Hepatocyte (in vitro differentiated cells): ENCODE measurements at places on chromosomes 3 and 15. TPM values are rescaled to one million over a fixed set of nuclear protein-coding genes. Genes with fewer than 3 reads are reported as not detected.

The DUOXA2 gene
- total RNA-seq, result 13.8 and 24.6 TPM in 2 replicates

The CEP19 gene
- total RNA-seq, result 3.2 and 3.8 TPM in 2 replicates

The FAM43A gene
- total RNA-seq, result 18.9 and 20.3 TPM in 2 replicates

DNA sequence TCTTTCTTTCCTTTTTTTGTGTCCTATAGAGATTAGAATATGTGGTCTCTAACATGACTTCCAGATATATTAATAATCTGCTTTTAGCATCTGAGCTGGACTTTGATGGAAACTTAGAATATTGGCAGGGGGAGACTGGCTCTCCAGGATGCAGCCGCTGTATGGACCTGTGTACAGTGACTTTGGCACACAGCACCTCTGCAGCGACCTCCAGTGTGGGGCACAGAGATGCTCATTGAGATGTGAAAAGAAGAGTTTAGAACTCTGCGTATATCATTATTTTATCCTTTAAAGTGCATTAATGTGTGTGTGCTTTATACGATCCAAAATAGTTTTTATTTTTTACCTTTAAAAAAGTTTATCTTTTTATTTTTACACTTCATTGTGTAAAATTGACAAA is 18.3 kb downstream of the CFAP161 start:
- DNase-seq, result no peak

DNA sequence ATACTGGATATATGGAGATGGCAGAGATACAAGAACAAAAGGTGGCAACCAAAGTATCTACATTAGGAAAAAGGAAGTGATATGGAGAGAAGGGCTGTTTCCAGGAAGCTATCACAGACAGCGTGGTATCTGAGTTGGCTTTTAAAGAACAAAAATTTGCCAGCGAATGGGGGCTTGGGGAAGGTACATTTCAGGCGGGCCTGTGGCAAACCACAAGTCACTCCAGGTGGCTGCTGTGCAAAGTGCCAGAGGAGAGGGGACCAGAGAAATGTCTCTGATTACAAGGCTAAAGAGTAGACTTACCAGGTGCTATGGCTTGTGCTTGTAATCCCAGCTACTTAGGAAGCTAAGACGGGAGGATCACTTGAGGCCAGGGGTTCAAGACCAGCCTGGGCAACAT is 91.1 kb downstream of the MSL2 start:
- no peak for DNase-seq

- DNase-seq, result no peak
Observed at GRCh38 chr3:10312861-10313260, 8.1 kb downstream of the SEC13 start.
